ENCODE measurements at places on chromosomes 12 and 14.
A peak's percentile ranks its signal among the peaks of the same experiment; 100 is the strongest.

GRCh38 chr14:23829736-23830471, 123.7 kb upstream of the DHRS4 start:
- DNase-seq: peak; percentile 95

DNA sequence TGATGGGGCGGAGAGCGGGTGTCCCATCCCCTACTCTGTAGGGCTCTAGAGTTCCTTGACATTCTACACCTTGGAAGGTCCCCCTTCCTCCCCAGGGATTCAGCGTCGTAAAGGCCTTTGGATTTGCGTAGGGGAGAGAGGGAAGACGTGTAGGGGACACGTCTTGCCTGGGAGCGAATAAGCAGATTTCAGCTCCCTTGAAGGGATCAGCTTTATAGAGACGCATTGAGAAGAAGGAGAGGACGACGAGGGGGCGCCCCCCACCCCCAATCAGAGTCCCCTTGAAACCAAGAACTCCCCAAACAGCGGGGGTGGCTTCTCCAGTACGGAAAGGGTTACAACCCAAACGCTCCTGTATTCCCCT, 324 bp downstream of the CALCOCO1 start:
- DNase-seq: peak; percentile 18

- DNase-seq: no peak
Measured at GRCh38 chr12:126681676-126682075, 1585.3 kb upstream of the TMEM132C start.

- DNase-seq: no peak
Measured at GRCh38 chr12:4330203-4330602, 9.2 kb downstream of the TIGAR start.

- no peak for DNase-seq
Measured at GRCh38 chr14:100715332-100715731, 11.4 kb upstream of the DLK1 start.

GRCh38 chr12:14654842-14655241, 41.6 kb downstream of the GUCY2C start:
- no peak for DNase-seq

- DNase-seq: no peak
Measured at GRCh38 chr12:46489951-46490388, 117.4 kb upstream of the SLC38A2 start.

GRCh38 chr12:27528788-27529187, 4.8 kb downstream of the PPFIBP1 start:
- DNase-seq: no peak

DNA sequence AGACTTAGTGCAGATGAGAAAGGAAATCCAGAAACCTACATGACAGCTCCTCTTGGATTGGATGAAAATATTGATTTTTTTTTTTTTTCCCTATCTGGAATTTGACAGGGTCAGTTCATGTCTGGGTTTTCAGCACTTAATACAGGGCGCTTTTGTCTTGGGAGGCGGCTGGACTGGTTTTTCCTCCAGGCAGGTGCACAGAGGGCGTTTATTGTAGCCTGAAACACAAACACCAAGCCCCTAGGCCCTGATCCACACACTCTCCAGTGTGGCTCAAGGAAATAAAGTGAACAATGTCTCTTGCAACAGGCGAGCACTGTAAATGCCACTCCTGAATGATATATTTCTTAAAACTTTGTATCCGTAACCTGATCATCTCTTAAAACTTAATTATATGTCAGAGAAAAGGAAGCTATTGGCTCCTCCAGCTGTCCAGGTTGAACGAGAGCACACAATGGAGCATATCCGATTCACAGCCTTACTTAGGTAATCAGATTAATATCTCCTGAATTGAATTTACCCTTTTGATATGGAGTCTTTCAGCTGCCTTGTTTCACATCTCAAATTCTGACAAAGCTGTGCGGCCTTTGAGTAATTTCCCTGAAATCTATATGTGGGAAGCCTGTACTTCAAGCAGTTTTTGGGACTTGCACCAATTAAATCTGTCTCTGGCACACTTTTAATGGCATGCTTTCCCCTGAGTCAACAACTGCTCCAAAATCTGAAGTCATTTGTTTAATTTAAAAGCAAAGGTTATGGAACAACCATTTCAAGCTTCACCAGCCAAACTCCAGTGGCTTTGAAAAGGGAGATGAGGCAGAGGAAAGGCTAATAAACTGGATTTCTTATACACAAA, 485.7 kb downstream of the ZFP36L1 start:
- no peak for DNase-seq

GRCh38 chr12:32583534-32583933, 95.6 kb upstream of the DNM1L start:
- peak; percentile 41 for DNase-seq

DNA sequence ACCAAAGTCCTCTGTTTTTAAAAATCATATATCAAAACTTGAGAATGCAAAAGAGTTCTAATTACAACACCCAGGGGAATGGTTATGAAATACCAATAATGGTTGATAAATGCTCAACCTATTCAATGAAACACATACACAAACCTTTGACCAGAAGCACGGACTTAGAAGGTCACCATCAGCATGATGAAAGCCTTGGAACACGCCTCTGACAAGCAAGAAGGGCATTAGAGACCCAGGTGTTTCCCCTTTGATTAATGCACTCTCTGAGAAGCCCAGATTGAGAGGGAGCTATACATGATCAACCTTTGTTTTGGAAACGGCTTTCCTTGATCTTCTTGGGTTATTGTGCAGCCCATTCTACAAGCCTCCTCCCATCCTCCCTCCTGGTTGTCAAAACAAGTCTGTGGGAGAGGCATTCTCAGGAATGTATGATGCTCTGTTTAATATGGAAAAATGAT, 69.0 kb downstream of the ZFP36L1 start:
- no peak for DNase-seq

- no peak for DNase-seq
Measured at GRCh38 chr12:125954362-125954761, 889.1 kb downstream of the AACS start.

DNA sequence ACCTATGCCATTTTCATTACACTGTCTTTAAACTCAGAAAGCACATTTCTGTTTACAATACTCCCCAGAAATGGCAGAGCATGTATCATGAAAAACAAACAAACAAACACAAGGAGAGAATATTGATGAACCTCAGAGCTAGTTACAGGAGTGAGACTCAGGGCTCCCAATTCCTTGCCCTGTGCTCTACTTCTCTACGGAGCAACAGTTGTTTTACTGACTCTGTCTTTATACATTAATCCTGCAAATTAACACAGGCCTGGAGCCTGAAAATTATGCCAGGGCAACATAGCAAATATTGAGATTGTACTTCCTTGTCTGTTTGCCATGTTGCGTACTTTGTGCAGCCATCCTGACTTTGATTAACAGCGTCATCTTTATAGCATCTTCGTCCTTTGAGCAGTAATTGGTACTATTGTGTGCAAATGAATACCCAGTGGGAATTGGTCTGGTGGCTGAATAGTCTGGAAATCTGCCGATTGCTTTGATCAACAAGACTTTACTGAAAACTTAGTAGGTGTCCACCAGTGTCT, 15.2 kb upstream of the AKAP6 start:
- no peak for DNase-seq

GRCh38 chr12:63396135-63396534, 245.1 kb upstream of the AVPR1A start:
- DNase-seq: no peak

DNA sequence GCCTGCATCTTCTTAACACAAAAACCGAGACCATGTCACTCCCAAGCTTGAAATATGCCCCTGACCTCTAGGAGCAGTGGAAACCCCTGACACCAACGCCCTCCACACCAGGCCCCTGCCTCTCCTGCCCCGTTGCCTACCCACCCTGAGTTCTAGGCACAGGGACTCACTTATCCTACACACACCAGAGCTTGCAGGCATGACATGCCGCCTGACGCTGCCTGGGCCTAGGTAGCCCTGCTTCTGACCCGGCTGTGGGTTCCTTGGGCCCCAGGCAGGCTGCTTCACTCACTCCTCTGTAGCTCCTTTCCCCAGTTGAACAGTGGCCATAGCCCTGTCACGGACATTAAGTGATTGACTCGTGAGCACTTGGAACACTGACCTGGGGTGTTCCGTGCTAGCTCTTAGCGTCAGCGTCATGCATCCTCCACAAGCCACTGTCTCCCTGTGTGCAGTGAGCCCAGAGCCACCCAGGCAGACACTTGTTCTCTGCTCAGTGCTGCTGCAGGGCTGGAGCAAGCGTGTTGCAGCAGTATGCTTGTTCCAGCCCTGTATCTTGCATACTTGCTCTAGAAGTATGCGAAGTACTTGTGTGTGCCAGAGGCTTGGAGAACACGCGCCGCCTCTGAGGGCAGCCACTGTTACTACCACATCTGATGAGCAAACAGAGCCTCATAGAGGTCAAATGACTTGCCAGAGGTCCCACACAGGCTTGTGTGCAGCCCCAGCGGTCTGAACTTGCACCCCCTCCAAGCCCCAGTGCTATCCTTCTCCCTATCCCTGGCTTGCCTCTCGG, 15.6 kb downstream of the OTUB2 start:
- peak; percentile 79 for DNase-seq

- no peak for DNase-seq
Measured at GRCh38 chr12:30732954-30733637, 21.7 kb downstream of the CAPRIN2 start.

DNA sequence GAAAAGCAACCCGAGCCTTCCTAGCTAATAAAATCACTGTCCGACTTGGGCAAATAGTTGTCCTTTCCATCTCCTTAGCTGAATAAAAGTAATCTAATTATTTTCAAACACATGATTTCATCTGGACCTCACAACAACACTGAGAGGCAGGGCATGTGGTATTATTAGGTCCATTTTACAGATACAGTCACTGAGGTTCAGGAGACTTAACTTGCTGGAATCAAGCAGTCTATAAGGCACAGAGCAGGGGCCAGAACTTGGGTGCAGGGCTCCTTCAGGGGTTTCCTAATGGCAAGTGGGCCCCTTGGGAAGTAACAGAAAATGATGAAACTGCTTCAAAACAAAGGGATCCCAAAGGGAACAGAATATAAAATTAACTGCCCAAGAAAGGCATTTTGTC, 15.5 kb downstream of the PLXNC1 start:
- DNase-seq: no peak

DNA sequence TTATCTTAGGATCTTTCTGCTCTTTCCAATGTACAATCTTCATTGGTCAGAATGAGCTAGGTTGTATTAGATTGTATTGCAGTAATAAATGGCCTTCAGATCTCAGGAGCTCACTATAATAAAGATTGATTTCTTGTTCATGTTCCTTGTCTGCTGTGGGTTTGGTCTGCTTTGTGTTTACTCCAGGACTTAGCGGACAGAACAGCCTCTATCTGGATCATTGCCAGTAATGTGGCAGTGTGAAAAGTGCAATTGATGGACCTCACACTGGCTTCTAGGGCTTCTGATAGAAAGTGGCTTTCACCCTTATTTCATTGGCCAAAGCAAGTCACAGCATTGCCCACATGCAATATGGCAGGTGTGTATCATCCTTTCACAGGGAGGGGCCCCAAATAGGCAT, 81.2 kb downstream of the BTG1 start:
- no peak for DNase-seq

DNA sequence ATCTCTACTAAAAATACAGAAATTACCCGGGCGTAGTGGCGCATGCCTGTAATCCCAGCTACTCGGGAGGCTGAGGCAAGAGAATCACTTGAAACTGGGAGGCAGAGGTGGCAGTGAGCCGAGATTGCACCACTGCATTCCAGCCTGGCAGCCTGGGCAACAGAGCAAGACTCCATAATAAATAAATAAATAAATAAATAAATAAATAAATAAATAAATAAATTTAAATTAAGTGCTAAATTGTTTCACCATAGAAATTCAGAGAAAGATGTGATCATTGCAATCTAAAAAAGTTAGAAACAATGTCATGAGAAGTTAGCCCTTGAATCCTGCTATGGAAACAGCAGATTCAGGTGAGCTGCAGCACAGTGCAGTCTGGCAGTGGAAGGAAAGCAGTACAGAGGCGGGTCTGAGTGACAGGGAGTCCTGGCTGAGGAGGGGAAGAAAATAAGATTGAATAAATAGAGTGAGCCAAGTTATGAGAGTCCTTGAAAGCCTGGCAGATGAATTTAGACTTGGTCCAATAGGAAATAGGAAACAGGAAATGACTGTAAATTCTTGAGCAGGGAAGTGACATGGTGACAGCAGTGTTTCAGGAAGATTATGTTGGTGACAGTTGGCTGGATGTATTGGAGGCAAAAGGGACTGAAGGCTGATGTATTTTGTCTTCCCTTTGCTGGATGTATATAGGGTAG, 241.5 kb downstream of the GXYLT1 start:
- DNase-seq: no peak

DNA sequence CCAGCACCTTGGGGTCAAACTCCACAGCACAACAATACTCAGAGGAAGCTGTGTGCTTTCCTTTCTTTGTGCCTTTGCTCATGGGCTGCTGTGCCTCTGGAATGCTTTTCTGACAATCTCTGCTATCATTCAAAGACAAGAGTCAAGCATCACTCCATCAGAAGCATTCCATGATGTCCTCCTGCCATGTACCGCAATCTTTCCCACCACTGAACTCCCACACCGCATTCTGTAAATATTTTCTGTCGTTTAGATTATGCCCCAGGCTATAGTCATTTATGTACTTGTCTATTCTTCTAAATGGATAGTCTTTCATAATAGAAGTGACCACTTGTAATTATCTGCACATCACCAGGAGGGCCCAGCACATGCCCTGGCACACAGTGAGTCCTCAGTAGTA, 327.8 kb downstream of the PDZRN4 start:
- no peak for DNase-seq

DNA sequence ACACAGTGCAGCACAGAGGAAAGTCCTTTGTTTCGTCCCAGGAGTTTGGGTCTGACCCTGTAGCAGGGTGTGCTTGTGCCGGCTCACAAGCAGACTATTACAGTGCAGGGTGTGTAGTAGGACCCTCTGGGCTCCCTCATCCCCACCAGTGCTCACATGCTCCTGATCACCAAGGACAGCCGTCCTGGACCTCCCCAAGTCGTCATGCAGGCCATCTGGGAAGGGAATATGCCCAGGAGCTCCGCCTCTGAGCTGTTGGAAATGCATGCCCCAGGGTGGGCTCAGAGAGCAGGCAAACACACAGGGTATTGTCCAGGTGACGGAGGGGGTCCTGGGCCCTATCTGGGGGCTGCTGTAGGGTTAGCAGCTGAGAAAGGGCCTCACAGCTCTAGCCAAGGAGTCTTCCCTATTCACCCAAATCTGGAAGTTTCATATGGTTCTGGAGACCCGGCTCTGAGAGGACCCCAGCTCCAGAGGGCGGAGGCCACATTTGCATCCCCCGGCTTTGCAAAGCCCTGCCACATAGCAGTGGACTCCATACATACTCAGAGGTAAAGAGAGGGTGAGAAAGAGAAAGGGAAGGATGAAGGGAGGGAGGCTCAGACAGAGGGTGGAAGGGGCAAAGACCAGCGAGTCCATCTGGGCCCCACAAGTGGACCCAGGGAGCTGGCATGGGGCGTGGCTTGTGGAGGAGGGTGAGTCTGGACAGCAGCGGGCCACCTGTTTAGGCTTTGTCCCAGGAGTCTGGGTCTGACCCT, 53.5 kb upstream of the PPP2R5C start:
- DNase-seq: no peak

DNA sequence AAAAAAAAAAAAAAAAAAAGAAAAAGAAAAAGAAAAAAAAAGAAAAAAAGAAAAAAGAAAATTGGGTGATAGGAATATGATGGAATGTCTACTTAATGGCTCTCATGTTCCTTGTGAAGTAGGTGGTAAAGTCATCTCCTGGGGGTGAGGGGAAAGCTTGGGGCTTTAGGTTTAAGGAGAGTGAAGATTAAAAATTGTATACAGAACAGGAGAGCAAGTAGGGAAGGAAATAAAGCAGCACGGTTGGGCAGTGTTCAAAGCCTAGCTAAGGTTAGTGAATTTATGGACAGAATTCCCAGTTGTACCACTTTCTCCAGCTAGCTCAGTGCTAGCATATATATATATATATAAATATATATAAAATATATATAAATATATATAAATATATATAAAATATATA, 40.0 kb upstream of the SLC2A13 start:
- DNase-seq: no peak

Measured in EL (cell line).